ENCODE measurements at places on chromosomes 7 and 10.

- DNase-seq = no peak
These were observed 6.4 kb downstream of the WDFY4 start for GRCh38 chr10:48690791-48691660.

- no peak for DNase-seq
These were observed 79.0 kb downstream of the KIAA1549 start for GRCh38 chr7:138902161-138902560.

DNA sequence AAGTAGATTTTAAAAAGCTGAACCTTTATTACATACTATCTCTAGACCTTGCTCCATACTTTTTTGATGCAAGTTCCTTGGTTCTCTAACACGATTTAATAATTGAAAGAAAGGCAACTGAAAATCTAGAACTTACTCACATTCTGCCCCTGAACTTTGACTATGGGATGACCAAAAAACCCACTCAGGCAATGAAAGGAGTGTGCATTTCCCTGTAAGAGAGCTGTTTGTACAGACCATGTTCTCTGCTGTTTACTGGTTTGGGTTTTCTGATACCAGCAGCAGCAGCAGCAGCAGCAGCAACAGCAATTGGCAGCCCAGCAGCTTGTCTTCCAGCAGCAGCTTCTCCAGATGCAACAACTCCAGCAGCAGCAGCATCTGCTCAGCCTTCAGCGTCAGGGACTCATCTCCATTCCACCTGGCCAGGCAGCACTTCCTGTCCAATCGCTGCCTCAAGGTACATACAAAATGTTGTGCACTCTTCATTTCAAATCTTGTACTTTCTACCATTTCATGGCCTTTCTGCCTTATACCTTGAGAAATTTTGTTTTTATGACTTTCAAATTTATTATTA is 216.7 kb downstream of the FOXP2 start:
- no peak for DNase-seq

DNA sequence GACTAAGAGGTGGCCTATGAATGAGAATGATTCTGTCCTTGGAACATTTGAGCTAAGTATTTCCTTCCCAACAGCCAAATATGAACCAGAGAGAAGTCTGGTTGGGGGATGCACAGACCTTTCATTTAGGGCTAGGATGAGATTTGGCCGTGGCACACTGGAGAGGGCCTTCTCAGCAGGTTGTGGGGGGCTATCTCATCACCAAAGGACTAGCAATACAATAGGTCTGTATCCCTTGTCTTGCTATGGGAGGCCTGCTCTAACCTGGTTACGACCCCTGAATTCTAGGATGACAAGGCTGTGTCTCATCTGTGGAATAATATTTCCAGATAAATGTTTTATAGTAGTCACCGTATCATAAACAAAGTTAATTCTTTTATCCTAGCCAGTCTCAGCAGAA is 133.0 kb downstream of the CHRM2 start:
- no peak for DNase-seq

DNA sequence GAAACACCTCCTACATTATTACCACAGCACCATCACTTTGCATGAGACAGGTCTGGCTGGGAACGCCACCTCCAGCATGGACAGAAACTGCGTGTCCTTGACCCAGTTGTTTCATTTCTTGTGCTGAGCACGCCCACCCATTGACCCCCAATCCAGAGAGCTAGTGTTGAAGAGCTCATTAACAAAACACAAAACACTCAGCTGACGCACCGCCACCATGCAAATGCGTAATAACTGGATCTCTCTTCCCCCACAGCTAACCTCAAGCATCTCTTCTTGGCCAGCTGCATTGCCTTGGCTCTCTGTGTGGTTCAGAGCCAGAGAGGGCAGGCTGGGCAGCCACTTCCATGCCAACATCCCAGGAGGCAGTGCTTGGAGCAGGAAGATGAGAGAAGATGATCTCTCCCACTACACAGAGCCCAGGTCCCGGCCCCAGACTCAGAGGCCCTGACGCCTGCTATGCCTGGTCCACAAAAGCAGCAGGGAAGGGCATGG is 173.5 kb downstream of the PLXNA4 start:
- DNase-seq = no peak

DNA sequence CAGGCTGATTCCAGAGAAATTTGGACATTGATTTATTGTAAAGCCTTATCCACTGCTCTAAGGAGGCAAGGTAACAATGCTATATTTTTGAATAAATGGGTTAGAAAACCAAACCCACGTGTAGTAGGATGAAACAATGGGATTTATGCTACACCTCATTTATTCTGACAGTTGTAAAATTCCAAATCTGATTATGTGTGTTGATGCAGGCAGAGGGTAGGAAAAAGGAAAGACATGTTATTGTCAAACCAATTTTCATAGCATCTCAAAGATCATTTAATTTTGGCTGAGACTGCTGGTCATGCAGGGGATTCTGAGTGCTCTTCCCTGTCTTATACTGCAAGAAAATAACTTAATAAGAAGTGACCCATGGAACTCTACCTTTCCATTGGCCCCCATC is 1219.9 kb upstream of the SORCS1 start:
- no peak for DNase-seq

DNA sequence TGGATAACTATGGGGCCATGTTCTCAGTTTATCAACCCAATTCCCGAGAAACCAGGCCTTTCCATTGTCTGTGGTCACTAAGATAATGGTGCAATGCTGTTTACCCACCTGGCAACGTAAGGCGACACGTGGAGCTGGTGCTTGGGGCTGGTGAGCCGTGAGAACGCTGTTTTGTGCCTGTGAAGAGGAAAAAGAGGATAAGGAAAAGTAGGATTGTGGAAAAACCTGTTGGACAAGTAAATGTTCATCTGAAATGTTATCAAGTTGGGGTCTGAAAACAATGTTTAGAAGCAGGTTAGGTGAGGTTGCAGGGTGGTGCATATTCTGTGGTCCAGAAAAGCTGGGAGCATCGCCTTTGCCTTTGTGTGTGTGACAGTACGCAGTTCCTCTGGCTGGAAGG is 88.5 kb downstream of the PPP1R17 start:
- DNase-seq = no peak

DNA sequence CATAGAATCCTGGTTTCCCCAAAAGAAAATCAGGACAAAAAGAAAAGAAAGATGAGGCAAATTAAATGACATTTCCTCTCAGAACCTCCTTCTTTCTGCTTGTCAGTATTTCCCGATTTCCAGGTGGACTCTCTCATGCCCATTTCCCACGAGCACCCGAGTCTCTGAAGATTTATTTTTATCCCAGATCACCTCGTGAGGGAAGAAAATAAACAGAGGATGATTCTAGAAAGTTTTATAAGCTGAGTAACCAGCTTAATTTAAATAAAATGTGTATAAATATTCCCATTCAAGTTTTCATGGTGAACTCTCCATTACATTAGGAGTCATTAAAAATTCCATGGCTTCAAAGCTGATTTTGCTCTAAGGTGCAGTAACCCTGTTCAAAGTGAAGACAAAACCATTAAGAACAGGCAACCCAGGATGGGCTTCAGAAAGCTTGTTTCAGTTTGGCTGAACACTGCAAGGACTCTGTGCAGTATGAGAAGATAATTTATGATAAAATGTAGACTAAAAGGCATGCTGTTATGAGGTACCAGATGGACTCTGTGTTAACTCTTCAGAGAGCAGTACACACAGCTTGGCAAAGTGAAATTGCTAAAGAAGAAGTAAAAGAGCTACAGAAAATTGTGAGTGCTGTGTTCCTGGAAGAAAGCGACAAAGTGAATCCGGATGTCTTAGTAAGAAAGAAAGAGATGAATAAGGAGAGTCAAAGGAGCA is 521.3 kb upstream of the LRRN3 start:
- DNase-seq = no peak

- no peak for DNase-seq
These were observed 37.4 kb downstream of the C10orf120 start for GRCh38 chr10:122662231-122662630.

DNA sequence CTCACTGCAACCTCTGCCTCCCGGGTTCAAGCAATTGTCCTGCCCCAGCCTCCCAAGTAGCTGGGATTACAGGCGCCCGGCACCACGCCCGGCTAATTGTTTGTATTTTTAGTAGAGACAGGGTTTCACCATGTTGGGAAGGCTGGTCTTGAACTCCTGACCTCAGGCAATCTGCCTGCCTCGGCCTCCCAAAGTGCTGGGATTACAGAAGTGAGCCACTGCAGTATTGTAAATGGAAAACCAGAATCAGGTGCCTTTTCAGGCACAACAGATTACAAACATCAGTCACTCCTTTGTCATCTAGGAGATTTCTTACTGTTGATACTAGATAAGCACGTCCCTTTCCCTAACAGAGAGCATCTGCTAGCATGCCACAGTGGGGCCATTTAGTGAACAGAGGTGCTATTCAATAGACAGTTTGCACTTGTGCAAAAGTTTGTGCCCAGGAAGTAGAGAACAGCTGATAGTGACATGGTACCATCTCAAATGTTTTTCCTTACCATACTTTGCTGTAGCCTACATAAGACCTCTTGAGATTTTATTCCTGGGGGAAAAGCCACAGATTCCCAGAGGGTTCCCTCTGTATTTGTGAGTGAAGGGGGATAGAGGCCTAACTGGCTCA is 24.5 kb upstream of the WAC start:
- no peak for DNase-seq

- no peak for DNase-seq
These were observed 50.0 kb upstream of the GRB10 start for GRCh38 chr7:50832744-50833143.

- no peak for DNase-seq
These were observed 445.1 kb downstream of the PLXNA4 start for GRCh38 chr7:132131196-132131595.

- no peak for DNase-seq
These were observed 54.2 kb upstream of the TARP start for GRCh38 chr7:38327637-38328036.
